A673 (cell line): ENCODE measurements at places on chromosomes 13 and 19. TPM values are rescaled to one million over a fixed set of nuclear protein-coding genes. Genes with fewer than 3 reads are reported as not detected.

DNA sequence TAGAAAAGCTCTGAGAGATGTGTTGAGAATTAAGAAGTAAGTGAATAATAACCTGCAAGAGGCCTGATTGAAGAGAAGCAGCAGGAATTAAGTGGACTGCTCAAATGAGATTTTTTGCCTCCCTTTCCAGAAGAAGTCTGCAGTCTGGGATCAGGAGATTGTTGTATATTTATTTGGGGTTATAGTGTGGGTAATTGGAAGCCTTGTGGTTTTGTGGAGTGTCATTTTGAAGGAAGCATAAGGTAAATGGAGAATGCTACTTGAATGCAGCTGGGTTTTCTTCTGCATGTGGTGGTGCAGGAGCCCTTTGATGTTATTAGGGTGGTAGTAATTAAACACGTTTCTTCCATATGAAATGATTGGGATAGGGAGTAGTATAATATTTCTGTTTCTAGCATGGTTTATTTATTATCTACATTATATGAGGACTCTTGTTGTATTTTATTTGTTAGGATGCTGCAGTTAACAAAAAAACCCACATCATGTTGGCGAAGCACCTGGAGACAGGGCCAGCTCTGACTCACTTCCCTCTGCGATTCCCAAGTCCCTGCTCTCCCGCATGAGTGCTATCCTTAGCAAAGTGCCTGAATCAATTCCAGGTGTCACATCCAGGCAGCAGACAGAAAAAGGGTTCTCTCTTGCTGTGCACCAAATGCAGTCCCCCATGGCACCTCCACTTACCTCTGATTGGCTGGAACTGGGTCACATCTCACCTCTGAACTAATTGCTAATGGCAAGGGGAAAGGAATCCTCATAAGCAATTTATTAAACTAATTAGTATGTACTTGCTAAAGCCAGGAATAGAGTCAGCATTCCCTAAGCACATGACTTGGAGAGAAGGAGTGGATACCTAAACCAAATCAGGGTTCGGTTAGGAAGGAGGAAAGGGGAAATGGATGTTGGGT is 54.8 kb downstream of the DGKH start:
- no peak for DNase-seq
- H3K27me3 ChIP-seq: no peaks in the 10 kb centered on the region
- H3K27ac ChIP-seq: no peak overlapping the region
- no peak overlapping the region for H3K4me3 ChIP-seq
- H3K36me3 ChIP-seq: no peaks in the 10 kb centered on the region

- no peak overlapping the region for H3K4me3 ChIP-seq
- H3K27me3 ChIP-seq: no peaks in the 10 kb centered on the region
- no peaks in the 10 kb centered on the region for H3K36me3 ChIP-seq
- H3K4me1 ChIP-seq: no peaks in the 10 kb centered on the region
Measured at GRCh38 chr19:855566-856120, 3.5 kb downstream of the ELANE start.

- no peaks in the 10 kb centered on the region for H3K36me3 ChIP-seq
- no peak overlapping the region for H3K4me3 ChIP-seq
- H3K27me3 ChIP-seq: no peaks in the 10 kb centered on the region
Measured at GRCh38 chr13:61036715-61037114, 378.9 kb downstream of the PCDH20 start.

GRCh38 chr13:30615481-30615865 is 2.2 kb upstream of the USPL1 start:
- H3K27me3 ChIP-seq: no peaks in the 10 kb centered on the region
- no peaks in the 10 kb centered on the region for H3K36me3 ChIP-seq
- no peak for DNase-seq
- peak overlapping the region; percentile 99 for H3K27ac ChIP-seq
- peaks cover 7% of the 10 kb centered on the region for H3K4me1 ChIP-seq
- peak overlapping the region; percentile 82 for H3K4me3 ChIP-seq

- peak overlapping the region; percentile 89 for H3K4me3 ChIP-seq
- no peak for DNase-seq
- peaks cover 16% of the 10 kb centered on the region for H3K4me1 ChIP-seq
- peaks cover 28% of the 10 kb centered on the region for H3K36me3 ChIP-seq
- H3K27me3 ChIP-seq: no peaks in the 10 kb centered on the region
- H3K27ac ChIP-seq: peak overlapping the region; percentile 98
Measured at GRCh38 chr13:46051968-46052318, 603 bp downstream of the ZC3H13 start.

GRCh38 chr19:22052644-22053013 is 345 bp downstream of the ZNF257 start:
- no peak for DNase-seq
- no peak overlapping the region for H3K4me3 ChIP-seq
- H3K27me3 ChIP-seq: no peaks in the 10 kb centered on the region
- no peak overlapping the region for H3K27ac ChIP-seq

- H3K4me3 ChIP-seq: no peak overlapping the region
- no peaks in the 10 kb centered on the region for H3K36me3 ChIP-seq
- no peak overlapping the region for H3K27ac ChIP-seq
- no peak for DNase-seq
Measured at GRCh38 chr13:45733361-45733760, 31.2 kb downstream of the CBY2 start.

DNA sequence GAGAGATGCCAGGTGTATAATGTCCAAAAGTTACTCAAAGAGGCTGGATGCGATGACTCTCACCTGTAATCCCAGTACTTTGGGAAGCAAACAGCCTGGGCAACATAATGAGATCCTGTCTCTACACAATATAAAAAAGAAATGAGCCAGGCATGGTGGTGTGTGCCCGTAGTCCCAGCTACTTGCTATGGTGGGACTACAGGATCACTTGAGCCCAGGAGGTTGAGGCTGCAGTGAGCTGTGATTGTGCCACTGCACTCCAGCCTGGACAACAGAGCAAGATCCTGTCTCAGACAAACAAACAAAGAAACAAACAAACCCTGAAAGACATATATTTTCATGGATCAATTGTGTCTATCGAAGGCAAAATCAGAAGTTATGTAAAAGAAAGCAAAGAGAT is 54.3 kb upstream of the CYP2B6 start:
- no peaks in the 10 kb centered on the region for H3K4me1 ChIP-seq
- no peak for DNase-seq
- no peak overlapping the region for H3K27ac ChIP-seq
- no peak overlapping the region for H3K4me3 ChIP-seq
- no peaks in the 10 kb centered on the region for H3K36me3 ChIP-seq
- peaks cover 10% of the 10 kb centered on the region for H3K27me3 ChIP-seq

- H3K4me1 ChIP-seq: peaks cover 12% of the 10 kb centered on the region
- H3K27me3 ChIP-seq: peaks cover 28% of the 10 kb centered on the region
- no peak for DNase-seq
- no peaks in the 10 kb centered on the region for H3K36me3 ChIP-seq
- no peak overlapping the region for H3K27ac ChIP-seq
Measured at GRCh38 chr19:8151767-8152035, 2.3 kb upstream of the FBN3 start.

DNA sequence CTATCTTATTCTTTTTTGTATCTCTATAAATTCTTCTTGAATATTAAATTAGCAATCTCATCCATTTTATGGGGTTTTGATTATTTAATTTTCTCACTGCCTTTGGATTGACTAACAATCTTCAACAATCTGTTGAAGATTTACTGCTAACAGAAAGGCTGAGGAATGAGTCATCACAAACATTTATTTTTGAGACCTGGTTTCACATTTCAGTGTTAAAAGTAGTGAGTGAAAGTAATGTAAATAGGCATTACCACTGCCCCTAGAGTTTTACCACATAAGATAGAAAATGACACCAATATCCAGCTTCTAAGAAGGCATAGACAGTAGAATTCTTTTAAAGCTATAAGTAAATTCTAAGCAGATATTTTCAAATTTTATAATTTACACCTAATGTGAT is 472.8 kb downstream of the OLFM4 start:
- no peak overlapping the region for H3K4me3 ChIP-seq
- H3K27ac ChIP-seq: no peak overlapping the region
- H3K27me3 ChIP-seq: no peaks in the 10 kb centered on the region
- DNase-seq: no peak
- no peaks in the 10 kb centered on the region for H3K4me1 ChIP-seq

GRCh38 chr13:66553391-66553790 is 676.7 kb downstream of the PCDH9 start:
- no peak for DNase-seq
- no peaks in the 10 kb centered on the region for H3K27me3 ChIP-seq
- no peak overlapping the region for H3K4me3 ChIP-seq

DNA sequence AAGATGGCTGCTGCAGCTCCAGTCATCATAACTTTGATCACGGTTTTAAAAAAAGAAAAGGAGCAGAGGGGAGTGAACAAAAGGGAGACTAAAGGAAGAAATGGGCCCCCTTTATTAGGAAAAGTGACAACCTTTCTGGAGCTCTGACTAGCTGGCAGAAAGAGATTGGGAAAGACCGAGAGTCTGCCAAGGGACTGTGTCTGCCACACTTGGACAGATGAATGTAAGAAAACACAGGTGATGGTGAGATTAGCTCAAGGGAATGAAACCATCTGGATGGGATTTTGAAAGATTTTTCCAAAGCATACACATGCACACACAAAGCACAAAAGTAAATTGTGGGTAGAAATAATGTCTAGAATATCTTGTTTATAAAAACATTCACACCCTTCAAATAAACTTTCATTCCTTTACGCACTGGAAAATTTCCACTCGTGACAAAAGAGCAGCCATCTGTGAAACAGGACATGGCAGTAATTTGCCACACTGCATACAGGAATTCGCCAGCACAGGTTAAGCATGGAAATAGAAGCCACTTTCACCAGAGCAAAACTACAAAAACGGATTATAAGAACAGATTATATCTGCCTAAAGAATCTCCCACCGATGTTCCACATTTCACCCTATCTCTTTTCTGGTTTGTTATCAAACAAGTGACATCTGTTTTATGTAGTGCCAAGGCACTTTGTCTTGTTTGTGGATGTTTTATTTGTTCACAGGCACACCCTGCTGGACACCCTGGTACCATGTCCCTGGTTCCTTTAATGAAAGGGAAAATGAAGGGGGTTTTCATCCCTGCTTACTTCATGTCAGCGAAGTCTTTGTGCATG is 819.5 kb downstream of the DIAPH3 start:
- H3K27me3 ChIP-seq: no peaks in the 10 kb centered on the region
- peak; percentile 19 for DNase-seq
- no peak overlapping the region for H3K4me3 ChIP-seq
- H3K36me3 ChIP-seq: no peaks in the 10 kb centered on the region

DNA sequence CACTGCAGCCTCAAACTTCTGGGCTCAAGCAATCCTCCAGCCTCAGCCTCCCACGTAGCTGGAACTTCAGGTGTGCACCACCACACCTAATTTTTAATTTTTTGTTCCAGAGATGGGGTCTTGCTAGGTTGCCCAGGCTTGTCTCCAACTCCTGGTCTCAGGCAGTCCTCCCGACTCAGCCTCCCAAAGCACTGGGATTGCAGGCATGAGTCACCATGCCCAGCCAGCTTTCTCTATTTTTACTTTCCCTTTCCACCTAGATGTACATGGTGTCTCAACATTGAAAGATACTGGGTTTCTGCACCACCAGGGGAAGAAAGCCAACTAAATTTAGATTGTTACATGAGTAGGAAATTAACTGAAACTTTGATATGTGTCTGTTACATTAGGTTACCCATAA is 13.8 kb upstream of the ZNF846 start:
- H3K4me3 ChIP-seq: no peak overlapping the region
- no peaks in the 10 kb centered on the region for H3K36me3 ChIP-seq
- no peak for DNase-seq
- H3K27me3 ChIP-seq: no peaks in the 10 kb centered on the region
- H3K4me1 ChIP-seq: no peaks in the 10 kb centered on the region
- H3K27ac ChIP-seq: no peak overlapping the region

DNA sequence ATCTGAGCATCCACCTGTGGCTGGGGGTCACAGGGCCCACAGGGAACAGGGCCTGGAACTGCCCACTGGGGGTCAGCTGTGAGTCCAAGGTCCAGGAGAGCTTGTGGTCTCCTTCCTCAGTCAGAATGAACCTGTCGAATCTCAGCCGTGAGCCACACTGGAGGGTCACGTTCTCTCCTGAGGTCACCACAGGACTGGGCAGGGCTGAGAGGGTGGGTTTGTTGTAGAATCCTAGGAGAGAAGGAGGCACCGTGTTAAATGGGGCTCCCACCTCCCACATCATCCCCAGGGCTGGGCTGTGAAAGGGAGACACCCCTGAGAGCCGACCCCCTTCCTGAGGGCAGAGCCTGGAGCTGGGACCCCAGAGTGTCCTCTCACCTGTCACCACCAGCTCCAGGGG is 1.5 kb downstream of the LILRA5 start:
- no peaks in the 10 kb centered on the region for H3K36me3 ChIP-seq
- peaks cover 33% of the 10 kb centered on the region for H3K27me3 ChIP-seq
- DNase-seq: no peak
- no peaks in the 10 kb centered on the region for H3K4me1 ChIP-seq
- no peak overlapping the region for H3K4me3 ChIP-seq

DNA sequence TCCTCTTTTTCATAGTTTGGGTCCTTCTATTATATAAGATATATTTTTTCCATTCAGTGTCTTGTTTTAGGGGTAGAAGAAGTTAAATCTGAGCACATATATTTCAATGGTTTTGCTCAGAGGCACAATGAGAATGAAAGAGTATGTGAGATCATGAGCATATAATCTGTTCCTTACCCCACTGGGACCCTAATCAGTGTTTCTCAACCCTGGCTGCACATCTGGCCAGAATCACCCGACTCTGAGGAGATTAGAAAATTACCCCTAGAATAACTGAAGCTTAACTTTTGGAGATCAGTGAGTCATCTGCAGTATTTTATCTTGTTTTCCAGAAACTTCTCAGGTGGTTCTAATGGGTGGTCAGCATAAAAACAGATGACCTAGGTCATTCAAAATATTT is 782 bp downstream of the CYSLTR2 start:
- no peak overlapping the region for H3K27ac ChIP-seq
- no peak overlapping the region for H3K4me3 ChIP-seq
- no peaks in the 10 kb centered on the region for H3K27me3 ChIP-seq
- H3K36me3 ChIP-seq: no peaks in the 10 kb centered on the region

- no peaks in the 10 kb centered on the region for H3K27me3 ChIP-seq
- no peak overlapping the region for H3K27ac ChIP-seq
- H3K4me3 ChIP-seq: no peak overlapping the region
- H3K36me3 ChIP-seq: no peaks in the 10 kb centered on the region
Measured at GRCh38 chr19:29285187-29285687, 72.3 kb upstream of the UQCRFS1 start.

GRCh38 chr13:72122661-72123255 is 255.8 kb upstream of the DACH1 start:
- no peaks in the 10 kb centered on the region for H3K36me3 ChIP-seq
- no peak overlapping the region for H3K27ac ChIP-seq
- no peaks in the 10 kb centered on the region for H3K4me1 ChIP-seq

NKPD1 gene
- total RNA-seq: 0.30 and 0.37 TPM in 2 replicates

PTH2 gene
- not detected in 2 replicates for total RNA-seq

ERICH4 gene
- total RNA-seq: not detected in 2 replicates

ZNF296 gene
- total RNA-seq: 2.9 and 3.0 TPM in 2 replicates

IGFL1 gene
- not detected in 2 replicates for total RNA-seq

F10 gene
- total RNA-seq: not detected in 2 replicates

HSPB6 gene
- total RNA-seq: 0.50 TPM in 1 of 2 replicates, not detected in the other

CEACAM20 gene
- 0.15 TPM in 1 of 2 replicates, not detected in the other for total RNA-seq

CD37 gene
- not detected in 2 replicates for total RNA-seq

FUT6 gene
- total RNA-seq: not detected in 2 replicates

MCF2L gene
- total RNA-seq: 7.0 and 9.5 TPM in 2 replicates

FOSB gene
- total RNA-seq: 1.0 and 1.9 TPM in 2 replicates

ADAMTSL5 gene
- total RNA-seq: 0.59 and 0.86 TPM in 2 replicates
